ENCODE measurements at places on chromosomes 12 and 14.

DNA sequence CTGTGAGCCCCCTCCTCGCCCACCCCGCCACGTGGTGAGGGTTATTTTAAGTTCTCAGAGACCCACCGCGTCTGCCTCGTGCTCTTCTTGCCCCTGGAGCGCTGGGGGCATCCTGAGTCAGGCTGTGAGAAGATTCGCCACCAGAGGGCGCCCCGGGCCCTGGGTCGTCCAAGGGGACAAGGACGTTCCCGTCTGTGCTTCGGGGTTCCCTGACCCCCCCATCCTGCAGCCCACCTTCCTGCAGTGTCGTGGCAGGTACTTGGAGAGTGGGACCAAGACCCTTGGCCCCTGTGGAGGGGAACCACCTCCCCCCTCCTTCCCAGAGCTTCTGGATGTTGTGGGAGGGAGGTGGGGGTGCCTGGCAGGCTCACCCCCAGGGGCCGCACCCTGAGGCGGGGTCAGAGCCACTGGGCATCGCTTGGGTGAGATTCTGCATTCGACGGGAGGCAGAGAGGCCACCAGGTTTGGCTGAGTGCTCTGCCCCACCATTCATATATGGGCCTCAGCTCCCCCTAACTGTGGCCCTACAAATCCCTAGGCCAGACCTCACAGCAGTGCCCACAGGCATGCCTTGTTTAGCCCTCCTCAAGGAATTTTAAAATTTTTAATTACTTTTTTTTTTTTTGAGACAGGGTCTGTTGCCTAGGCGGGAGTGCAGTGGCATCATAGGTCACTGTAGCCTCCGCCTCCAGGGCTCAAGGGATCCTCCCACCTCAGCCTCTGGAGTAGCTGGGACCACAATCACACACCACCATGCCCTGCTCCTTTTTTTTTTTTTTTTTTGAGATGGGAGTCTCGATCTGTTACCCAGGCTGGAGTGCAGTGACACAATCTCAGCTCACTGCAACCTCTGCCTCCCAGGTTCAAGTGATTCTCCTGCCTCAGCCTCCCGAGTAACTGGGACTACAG, 17.0 kb downstream of the RHOF start:
- DNase-seq = peak; percentile 61

DNA sequence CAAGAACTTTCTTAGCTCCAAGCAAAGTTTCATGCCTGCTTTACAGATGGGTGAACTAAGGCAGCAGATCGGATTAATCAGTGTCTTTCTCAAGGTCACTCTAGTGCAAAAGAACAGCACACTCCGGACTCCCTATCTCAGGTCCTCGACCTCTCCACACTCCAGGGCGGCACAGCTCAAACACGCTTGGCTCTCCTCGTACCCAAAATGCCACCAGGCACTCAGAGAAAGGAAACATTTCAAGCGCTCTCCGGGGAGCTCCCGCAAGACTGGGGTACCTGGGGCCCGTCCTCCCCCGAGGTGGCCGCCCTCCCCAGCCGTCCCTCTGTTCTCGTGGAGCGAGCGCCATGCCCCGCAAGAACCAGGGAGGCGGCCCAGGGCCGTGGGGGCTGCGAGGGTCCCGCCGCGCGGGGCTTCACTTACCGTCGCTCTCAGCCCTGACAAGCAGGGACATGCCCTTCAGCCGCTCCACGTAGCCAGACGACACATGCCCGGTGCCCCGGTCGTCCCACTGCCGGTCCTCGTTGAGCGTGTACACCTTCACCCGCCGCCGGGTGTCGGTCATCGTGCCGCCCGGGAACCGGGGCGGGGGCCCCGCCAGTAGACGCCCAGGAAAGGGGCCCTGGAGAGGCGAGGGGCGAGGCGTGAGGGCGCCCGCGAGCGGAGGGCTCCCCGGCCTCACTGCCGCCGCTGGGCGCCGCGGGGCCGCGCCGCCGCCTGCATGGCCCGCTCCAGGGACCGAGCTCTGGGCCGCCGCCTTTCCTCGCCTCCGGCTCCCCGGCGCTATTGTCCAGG, 830 bp downstream of the PPP4R3A start:
- DNase-seq = peak; percentile 29

GRCh38 chr12:118617611-118618450, 241.5 kb downstream of the SUDS3 start:
- DNase-seq = no peak

DNA sequence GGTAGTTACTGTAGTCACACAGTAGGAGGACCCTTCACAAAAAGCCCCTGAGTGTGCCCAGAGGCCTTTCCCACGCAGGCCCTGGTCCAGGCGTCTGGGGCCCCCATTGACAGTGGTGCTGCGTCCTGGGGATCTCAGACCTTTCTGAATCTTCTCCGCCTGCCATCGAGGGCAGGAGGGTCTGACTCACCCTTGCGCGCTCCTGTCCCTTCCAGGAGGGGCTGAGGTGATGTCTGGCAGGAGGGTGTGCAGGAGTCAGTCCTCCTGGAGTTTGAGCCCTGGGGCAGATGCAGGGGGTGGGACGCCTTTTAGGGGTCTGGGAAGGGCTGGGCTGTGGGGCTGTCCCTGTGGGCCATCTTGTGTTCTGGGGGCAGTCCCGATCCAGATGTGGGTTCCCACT, 386.8 kb downstream of the TMEM121 start:
- DNase-seq = no peak

- DNase-seq = no peak
Measured at GRCh38 chr14:99260116-99260515, 11.9 kb downstream of the BCL11B start.

GRCh38 chr12:109912855-109913321, 12.8 kb downstream of the TCHP start:
- peak; percentile 24 for DNase-seq

- DNase-seq = no peak
Measured at GRCh38 chr12:92272061-92272964, 126.7 kb upstream of the BTG1 start.

DNA sequence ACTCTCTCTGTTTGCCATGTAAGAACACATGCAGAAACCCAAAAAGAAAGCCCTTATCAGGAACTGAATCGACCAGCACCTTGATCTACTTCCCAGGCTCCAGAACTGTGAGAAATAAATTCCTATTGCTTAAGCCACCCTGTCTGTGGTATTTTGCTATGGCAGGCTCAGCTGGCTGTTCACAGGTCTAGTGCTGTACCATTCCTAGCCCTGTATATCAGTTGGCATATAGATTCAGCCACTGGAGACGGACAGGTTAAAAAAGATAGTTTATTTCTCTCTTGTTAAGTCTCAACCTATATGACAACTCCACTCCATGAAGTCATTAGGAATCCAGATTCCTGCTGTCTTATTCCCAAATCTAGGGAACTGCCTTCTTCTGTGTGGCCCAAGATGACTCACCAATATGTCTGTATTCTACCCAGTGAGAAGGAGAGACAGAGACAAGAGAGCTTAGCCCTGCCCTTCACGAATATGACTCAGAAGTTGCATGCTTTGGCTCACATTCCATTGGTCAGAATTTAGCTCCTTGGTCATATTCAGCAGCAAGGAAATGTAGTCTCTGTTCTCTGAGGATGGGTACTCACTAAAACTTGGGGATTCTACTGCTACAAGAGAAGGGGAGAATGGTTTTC, 57.0 kb downstream of the PLEKHG7 start:
- peak; percentile 95 for DNase-seq

- DNase-seq = no peak
Measured at GRCh38 chr14:30162066-30162465, 234.4 kb upstream of the PRKD1 start.

- DNase-seq = no peak
Measured at GRCh38 chr14:66435683-66436082, 50.5 kb upstream of the CCDC196 start.

DNA sequence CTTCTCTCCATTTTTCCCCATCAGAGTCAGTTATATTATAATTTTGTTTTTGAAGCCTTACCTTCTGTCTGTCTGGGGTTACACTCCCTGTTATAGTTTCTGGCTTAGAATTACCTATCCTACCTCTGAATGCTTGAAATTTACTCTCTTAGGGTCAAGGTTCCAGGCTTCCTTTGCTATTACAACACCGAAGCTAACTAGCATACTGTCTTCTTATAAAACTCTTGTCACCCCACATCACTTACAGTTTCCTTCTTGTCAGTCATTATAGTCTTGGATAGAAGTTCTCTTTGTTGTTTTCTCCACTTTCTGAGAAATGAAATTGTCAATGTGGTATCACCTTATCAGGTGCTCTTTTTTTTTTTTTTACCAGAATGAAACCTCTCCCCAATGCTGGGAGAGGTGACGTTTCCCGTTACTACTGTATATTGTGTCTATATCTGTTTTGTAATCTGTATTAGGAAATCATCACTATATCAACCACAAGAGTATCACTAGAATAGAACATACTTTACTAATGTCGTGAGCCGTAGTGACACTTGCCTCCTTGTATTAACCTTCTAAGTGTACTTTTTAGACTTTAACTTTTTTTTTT, 69.2 kb upstream of the PSMA6 start:
- no peak for DNase-seq

All from EL (cell line).